Activated naive CD4-positive, alpha-beta T cell (primary cell): ENCODE measurements at places on chromosomes 5 and 9.

DNA sequence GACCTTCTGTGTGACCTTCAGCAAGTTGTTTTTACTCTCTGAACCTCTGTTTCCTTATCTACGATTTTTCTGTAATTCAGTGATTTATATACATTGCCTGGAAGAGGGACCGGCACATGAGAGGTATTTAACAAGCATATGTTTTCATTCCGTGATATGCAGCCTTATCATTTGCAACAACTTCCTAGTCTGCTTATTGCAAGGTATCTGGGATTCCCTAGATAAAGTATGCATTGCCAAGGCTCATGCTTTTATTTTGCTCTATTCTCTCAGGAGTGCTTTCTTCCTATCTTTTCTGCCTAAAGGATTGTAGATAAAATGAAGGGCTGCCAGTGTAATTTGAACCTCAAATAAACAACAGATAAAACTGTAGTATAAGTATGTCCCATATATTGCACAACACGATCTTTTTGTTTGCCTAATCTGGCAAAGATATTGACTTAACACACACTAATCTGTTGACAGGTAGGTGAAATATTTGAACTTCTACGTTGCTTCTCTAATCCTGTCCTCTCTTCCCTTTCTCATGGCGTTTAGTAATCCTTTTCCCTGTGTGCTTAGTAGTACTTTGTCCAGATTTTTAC is 377.2 kb upstream of the TNC start:
- DNase-seq: no peak

- no peak for DNase-seq
Observed at GRCh38 chr5:144427866-144428265, 257.2 kb downstream of the KCTD16 start.

- DNase-seq: no peak
Observed at GRCh38 chr5:147648597-147648996, 133.9 kb downstream of the JAKMIP2 start.

DNA sequence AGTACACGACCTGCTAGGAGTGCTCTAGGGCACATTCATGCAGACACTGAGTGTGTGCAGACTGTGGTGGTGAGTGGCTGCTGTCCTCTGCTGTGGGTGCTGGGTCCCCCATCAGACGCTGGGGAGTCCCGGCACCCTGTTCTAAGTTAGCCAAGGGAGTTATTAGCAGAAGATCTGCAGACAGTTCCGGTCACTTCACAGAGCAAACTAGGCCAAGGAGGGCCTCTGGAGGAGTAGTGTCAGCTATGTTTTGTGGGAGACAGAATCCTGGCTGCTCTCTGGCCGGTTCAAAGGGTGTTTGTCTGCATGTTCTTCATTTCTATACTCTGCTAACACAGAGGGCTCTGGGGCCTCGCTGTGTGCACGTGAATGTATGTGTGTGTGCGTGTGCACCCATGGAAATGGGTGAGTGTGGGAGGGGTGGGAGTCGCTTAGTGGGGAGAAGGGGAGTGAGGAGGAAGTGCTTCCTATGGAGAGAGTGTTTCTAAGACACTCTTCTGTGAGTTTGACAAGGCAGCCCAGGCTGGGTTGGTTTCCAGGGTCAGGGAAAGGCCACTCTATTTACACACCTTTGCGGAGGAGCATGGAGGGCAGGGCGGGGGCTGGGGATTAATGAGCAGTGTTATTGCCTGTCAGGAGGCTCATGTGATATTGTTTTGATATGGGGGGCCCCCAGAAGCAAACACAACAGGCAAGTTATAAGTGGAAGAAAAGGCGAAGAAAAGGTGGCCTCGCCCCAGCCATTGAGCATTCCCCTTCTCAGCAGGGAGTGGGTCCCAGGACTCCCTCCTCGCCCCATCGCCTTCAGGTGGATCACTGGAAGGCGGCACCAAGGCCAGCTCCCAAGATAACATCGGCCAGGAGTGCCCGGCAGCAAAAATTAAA is 68.9 kb downstream of the MACROH2A1 start:
- DNase-seq: no peak

GRCh38 chr5:32476891-32477290 is 32.4 kb upstream of the ZFR start:
- no peak for DNase-seq

DNA sequence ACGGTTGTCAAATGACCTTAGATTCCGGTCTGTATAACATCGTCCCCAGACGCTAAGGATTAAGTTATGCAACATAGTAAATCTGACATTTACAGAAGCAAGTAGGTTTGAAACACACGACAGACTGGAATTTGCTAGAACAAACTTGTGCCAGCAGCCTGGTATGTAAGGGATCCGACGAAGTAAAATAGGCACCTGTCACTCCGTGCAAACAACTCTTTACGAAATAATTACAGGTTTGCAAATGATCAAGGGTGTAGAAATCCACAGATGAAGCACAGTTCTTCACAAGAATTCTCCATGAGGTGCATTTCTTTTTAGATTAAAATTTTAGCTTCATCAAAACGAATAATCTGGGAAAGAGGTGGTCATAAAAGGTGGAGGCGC is 508 bp downstream of the MOCS2 start:
- no peak for DNase-seq

- no peak for DNase-seq
Observed at GRCh38 chr9:131169563-131170240, 44.3 kb downstream of the NUP214 start.

GRCh38 chr5:1026700-1027621 is 18.4 kb downstream of the NKD2 start:
- DNase-seq: no peak

DNA sequence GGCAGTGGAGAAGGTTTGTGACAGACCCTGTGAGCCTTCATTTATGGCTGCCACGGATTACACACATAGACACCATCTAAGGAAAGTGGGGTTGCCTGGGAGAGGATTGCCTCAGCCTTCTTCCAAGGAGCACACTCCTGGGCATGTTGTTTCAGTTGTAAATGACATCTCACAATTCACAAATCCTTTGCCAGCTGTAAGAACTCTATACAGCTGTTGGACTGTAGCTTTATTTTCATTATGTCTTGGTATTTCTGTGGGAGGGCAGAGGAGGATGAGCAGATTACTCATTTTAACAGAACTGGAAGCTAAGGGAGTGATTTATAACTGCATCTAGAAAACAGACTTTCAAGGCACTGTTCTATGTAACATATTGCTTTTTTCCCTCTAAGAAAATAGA is 25.6 kb downstream of the MELK start:
- no peak for DNase-seq

- DNase-seq: no peak
Observed at GRCh38 chr5:115858396-115858795, 16.7 kb downstream of the AP3S1 start.

DNA sequence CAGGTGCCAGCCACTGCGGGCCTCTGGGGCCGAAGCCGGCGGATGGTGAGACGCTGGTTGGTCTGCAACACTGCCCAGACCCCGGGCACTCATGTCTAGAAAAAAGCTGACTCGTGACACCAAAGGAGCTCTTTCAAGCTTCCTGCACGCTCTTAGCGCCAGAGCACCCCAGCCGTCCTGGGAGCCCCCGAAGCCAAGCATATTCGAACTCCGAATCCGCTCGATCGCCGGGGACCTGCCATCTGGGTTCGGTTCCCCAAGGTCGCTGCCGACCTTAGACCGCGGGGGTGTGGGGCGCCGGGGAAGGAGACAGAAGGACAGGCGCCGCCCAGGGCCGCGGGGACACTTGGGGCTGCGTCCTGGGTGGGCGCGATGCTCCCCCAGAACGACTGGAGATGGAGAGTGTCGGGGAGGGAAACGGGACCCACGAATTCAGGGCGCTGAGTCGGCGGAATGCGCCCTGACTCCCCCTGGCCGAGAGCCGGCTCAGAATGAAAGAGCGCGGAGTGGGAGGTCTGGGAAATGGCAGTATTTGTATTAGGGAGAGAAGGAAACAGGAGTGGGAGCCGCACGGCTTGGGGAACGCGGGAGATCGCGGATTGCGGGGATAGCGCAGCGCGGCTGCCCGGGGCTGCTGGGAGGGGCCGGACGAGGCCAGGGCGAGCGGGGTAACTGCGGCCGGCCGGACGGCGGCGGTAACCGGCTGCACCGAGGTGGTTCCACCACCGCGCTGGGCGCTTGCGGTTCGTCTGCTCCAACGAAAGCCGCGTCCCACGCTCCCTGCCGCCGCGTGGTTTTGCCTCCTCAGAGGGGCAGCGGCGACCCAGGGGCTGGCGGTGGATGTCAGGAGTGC is 20.1 kb upstream of the MARCHF6 start:
- no peak for DNase-seq

GRCh38 chr5:174596429-174596828 is 128.0 kb upstream of the MSX2 start:
- DNase-seq: no peak

DNA sequence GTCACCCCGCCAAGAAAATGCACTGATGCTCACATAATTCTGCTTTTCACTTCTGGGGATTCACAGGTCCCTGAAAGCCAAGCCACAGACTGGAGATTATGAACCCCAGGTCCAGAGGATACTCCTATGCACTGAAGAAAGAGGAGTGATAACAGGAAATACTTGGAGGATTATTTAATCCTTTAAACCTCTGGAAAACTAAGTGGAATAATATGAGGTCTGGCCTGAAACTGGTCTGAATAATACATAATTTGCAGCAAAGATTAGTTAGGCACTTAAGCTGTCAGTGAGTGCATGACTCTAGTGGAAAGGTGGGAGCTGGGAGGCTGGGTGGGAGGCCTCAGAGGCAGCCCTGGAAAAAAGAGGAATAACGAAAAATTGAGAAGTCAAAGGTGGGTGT is 45.7 kb downstream of the MARCHF3 start:
- DNase-seq: no peak

GRCh38 chr5:10946050-10946449 is 185.0 kb upstream of the DAP start:
- DNase-seq: no peak

DNA sequence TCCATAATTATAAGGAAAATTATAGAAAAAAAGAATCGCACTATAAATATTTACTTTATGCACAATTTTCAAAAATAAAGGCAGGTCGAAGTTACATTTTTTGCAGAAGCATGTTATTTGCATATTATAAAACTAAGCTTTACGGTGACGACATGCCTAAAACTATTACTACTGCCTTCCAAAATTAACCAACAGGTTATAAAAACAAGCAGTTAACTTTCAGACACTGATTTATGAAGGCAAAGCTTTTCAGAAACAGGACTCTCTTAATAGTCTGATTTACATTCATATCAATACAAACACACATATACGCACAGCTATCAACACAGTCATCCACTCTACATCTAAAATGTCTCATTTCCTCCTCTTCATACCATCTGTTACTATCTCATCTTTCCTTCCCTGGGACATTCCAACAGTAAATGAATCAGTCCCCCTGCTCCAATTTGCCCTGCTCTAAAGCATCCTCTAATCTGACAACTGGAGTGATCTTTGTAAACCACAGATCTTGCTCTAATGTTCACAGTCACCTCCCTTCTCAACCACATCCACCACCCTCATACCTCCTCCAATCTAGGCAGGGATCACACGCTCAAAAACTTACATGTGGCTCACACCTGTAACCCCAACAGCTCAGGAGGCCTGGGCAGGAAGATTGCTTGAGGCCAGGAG is 21.6 kb downstream of the FBXW11 start:
- DNase-seq: no peak

- DNase-seq: no peak
Observed at GRCh38 chr9:131334629-131335367, 45.3 kb downstream of the PLPP7 start.
